ENCODE measurements at places on chromosomes 5 and 9.

- no peak for DNase-seq
Measured at GRCh38 chr5:160525471-160526261, 104.0 kb downstream of the PTTG1 start.

DNA sequence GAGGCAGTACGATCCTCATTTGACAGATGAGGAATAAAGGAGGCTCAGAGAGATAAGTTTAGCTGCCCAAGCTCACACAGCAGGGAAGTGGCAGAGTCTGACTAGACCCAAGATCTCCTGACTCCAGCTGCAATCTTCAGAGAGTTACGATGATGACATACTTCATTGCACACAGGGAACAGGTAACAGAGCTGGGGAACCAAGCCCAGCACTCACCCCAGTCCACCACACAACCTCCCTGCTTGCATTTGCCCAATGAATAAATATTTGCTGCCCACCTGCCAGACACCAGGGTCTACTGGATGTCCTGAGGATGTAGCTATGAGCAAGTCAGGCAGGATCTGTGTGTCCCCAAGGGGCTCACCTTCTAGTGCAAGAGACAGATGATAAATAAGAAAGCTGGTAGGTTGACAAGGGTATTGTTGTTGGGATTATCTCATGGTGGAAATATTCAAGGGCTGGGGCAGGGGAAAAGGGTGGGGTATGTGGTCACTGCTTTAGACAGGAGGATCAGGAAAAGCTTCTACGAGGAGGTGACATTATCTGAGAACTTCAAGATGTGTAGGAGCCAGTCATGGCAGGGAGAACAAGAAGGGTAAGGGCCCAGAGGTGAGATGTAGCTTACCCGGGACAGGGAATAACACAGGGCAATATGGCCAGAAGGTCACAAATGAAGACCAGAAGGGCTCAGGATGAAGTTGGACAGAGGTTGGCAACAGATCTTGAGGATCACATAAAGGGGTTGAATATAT lies 28.6 kb upstream of the CPEB4 start:
- DNase-seq, result no peak

GRCh38 chr5:90967443-90967842 lies 408.8 kb downstream of the ADGRV1 start:
- no peak for DNase-seq

- no peak for DNase-seq
Measured at GRCh38 chr5:95857185-95857945, 34.8 kb upstream of the GLRX start.

DNA sequence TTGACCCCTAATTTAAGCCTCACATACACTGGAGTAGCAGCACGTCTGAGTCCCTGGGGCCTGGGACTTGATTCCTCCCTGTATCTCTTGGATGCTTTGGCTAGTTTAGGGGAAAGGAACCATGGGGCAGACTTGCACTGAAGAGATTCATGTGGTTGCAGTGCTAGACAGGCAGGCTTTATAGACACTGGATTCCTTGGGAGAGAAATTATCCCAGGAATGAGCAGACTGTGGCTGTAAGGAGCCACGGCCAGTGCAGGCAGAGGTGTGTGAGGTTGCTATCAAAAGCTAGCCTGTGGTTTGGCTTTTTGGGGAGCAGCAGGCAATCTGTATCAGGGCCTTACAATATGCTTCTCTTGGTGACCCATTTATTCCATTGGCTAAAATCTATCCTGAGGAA lies 20.5 kb upstream of the PITX1 start:
- no peak for DNase-seq

DNA sequence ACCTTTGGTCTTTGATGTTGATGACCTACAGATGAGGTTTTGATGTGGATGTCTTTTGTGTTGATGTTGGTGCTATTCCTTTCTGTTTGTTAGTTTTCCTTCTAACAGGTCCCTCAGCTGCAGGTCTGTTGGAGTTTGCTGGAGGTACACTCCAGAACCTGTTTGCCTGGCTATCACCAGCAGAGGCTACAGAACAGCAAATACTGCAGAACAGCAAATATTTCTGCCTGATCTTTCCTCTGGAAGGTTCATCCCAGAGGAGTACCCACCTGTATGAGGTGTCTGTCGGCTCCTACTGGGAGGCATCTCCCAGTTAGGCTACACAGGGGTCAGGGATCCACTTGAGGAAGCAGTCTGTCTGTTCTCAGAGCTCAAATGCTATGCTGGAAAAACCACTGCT lies 694.5 kb upstream of the CDH6 start:
- no peak for DNase-seq

DNA sequence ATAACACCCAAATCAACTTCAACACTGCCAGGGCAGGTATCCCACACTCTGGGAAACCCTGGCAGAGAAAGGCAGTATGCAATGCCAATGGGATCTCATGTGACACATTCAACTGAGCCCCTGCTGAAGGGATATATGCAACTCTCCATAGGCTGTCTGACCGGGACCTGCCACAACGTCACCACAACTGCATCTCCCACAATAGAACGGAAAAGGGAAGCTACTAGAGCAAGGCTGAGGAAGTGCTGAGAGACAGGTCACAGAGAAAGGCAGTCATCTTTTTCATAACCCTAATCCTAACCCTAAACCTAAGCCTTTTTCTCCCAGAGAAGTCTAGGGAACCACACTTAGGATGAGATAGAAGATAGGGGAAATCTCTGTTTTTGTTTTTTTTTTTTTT lies 345.9 kb upstream of the CD180 start:
- DNase-seq, result no peak

Data from stimulated activated CD8-positive, alpha-beta memory T cell treated with anti-CD3 and anti-CD28 coated beads, Interleukin-4, amount 100 ng/mL, for 24 hours (primary cell).